ENCODE measurements at places on chromosomes 12 and 14. TPM values are rescaled to one million over a fixed set of nuclear protein-coding genes. Genes with fewer than 3 reads are reported as not detected.

DNA sequence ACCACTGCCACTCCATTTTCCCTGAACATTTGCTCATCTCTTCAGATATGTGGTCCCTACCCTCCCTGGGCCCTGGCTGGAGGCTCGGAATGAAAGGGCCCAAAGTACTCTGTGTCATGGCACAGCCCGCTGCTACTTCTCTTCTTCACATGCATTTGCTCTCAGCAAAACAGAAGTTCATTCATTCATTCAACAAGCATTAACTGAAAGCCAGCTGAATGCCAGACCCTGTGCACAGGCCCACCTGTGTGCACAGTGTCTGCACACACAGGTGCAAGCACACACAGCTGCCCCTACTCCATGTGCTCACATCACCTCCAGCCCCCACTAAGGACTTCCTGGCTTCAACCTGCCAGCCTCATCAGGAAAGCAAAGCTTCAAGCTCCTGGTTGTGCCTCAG is 7.8 kb downstream of the WNT1 start:
- no peaks in the 10 kb centered on the region for H3K36me3 ChIP-seq
- H3K4me3 ChIP-seq: no peak overlapping the region
- no peak for DNase-seq
- no peak overlapping the region for H3K27ac ChIP-seq
- H3K4me1 ChIP-seq: peaks cover 9% of the 10 kb centered on the region

LMNTD1 gene
- polyA plus RNA-seq: not detected

- H3K4me1 ChIP-seq: no peaks in the 10 kb centered on the region
- H3K27me3 ChIP-seq: no peaks in the 10 kb centered on the region
- H3K27ac ChIP-seq: no peak overlapping the region
- no peak overlapping the region for H3K4me3 ChIP-seq
- DNase-seq: no peak
Observed at GRCh38 chr14:57987596-57988300, 121.9 kb upstream of the SLC35F4 start.

LMO3 gene
- polyA plus RNA-seq: not detected

SDR9C7 gene
- polyA plus RNA-seq: not detected

DNA sequence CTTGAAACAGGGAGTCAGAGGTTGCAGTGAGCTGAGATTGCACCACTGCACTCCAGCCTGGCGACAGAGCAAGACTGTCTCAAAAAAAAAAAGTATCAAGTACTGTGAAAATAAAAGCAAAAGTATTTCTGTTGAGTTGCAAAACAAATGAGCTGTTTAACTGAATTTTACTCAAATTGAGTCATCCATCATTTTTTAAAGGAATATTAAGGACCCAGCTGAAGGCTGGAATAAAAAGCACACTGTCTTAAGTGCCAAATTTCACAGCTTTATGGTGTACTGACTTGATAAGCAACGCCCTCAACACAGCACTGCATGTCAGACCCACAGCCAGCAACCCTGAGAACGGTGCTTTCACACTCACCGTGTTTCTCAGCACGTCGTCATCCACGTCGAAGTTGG is 57.9 kb downstream of the AMN start:
- H3K4me1 ChIP-seq: no peaks in the 10 kb centered on the region
- no peak for DNase-seq
- no peaks in the 10 kb centered on the region for H3K27me3 ChIP-seq
- H3K4me3 ChIP-seq: no peak overlapping the region
- peaks cover 60% of the 10 kb centered on the region for H3K36me3 ChIP-seq

DNA sequence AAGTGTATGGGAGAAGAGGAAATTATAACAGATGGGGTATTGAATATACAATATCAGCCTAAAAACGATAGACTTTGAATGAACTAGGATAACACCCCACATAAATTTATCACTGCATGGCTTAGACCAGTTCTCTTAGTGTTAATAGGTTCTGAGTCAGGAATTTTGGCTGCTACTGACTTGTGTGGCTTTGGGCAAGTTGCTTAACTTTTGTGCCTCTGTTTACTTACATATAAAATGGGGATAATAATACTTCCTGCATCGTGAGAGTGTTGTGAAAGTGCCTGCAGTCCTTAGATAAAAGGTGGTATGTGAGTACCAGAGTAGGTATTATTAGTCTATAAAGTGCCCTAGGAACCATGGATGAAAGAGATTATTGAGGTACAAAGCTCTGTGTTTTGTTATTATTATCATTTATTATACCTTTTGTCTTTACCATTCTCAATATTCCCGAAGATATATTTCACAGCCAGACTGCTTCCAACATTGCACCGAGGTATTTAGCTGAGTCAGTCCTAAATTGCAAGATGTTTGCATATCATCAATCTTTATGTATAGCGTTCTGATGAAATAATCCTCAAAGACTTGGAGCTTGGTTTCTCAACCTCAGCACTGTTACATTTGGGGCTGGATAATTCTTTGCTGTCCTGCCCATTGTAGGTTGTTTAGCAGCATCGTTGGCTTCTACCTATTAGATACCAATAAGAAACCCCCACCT is 2.3 kb upstream of the PAWR start:
- no peak overlapping the region for H3K27ac ChIP-seq
- peaks cover 39% of the 10 kb centered on the region for H3K27me3 ChIP-seq
- H3K4me3 ChIP-seq: no peak overlapping the region
- DNase-seq: no peak
- H3K36me3 ChIP-seq: no peaks in the 10 kb centered on the region

DNA sequence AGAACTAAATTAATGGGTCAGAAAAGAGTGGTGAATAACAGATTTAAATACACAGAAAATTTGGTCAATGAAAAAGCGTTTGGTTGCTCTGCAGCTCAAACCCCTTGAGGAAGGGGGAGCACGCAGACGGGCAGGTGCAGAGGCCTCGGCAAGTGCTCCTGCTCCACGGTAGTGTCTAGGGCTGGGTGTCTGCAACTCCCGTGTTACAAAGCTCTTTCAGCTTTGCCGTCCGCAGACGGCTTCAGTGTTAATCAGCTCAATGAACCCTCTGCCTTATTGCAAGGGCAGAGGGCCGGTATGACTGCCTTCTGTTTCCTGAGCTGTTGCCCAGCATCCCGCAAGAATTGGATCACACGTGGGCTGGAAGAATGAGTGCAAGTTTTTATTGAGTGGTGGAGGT is 125.7 kb upstream of the TRHDE start:
- H3K27ac ChIP-seq: no peak overlapping the region
- no peak for DNase-seq
- H3K27me3 ChIP-seq: no peaks in the 10 kb centered on the region
- no peaks in the 10 kb centered on the region for H3K4me1 ChIP-seq

ALX1 gene
- polyA plus RNA-seq: not detected

GRCh38 chr12:25072906-25073650 is 121.9 kb downstream of the DNAI7 start:
- H3K36me3 ChIP-seq: peaks cover 26% of the 10 kb centered on the region
- H3K4me1 ChIP-seq: peaks cover 32% of the 10 kb centered on the region
- H3K4me3 ChIP-seq: no peak overlapping the region
- H3K27me3 ChIP-seq: no peaks in the 10 kb centered on the region
- peak overlapping the region; percentile 79 for H3K27ac ChIP-seq

GRCh38 chr14:102863381-102863780 is 59.1 kb upstream of the AMN start:
- no peak for DNase-seq
- peaks cover 2% of the 10 kb centered on the region for H3K4me1 ChIP-seq
- no peak overlapping the region for H3K4me3 ChIP-seq
- H3K36me3 ChIP-seq: peaks cover 14% of the 10 kb centered on the region
- no peaks in the 10 kb centered on the region for H3K27me3 ChIP-seq
- H3K27ac ChIP-seq: no peak overlapping the region

- H3K36me3 ChIP-seq: no peaks in the 10 kb centered on the region
- no peaks in the 10 kb centered on the region for H3K27me3 ChIP-seq
Observed at GRCh38 chr12:67714648-67715047, 66.1 kb downstream of the DYRK2 start.

DNA sequence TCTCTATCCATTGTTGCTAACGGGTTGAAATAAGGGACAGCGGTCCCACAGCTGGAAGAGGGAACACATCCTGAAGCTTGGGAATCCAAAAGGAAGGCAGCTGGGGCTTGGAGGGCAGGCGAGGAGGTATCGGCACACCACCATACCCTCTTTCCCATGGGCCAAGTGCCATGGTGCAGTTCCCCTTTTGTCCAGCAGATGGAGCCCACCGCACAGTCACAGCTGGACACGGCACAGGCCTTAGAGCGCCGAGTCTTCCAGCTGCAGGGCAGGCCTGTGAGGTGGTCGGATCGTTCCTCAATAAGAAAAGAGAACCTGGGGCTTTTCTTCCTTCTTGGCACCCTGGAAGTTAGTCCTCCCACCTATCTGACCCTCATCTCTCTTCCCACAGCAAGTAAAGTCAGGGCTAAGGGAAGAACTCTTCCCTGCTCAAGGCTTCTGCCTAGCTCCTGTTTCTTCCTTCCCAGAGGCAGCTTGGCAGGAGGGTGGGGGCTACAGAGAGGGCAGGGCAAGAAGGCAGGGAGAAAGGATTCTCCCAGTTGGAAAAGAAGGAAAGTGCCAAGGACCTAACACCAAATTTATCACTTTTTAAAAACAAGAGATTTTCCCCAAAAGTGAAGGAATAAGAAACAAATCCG is 8.6 kb downstream of the PPP1R1A start:
- H3K27me3 ChIP-seq: peaks cover under 1% of the 10 kb centered on the region
- H3K4me3 ChIP-seq: no peak overlapping the region
- H3K36me3 ChIP-seq: peaks cover 12% of the 10 kb centered on the region
- peak; percentile 54 for DNase-seq
